ENCODE measurements at places on chromosomes 2 and 18.
A peak's percentile ranks its signal among the peaks of the same experiment; 100 is the strongest.

- DNase-seq, result no peak
Observed at GRCh38 chr2:127683757-127684156, 8.4 kb upstream of the LIMS2 start.

GRCh38 chr2:223576873-223577272, 25.3 kb downstream of the SCG2 start:
- no peak for DNase-seq

- DNase-seq, result no peak
Observed at GRCh38 chr2:32210767-32211408, 45.2 kb downstream of the SLC30A6 start.

DNA sequence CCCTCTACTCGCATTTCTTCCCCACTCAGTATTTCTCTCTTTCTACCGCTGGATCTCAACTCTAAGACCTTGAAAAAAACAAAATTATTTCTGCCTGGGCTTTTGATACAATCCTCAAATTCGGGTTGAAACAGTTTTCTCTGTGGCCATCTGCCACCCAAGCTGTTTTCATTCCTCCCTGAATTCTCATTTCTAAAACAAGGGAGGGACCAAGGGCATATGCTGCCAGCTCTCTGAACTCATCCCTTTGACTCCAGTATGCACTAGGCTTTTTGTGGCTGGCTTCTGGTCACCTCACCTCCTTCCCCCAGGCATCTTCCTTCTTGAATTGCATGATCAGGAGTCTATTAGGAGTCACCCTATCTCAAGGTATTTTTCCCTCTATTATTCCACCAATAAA, 49.5 kb downstream of the CCDC148 start:
- DNase-seq, result no peak

GRCh38 chr2:135457279-135457678, 73.7 kb downstream of the ZRANB3 start:
- no peak for DNase-seq

DNA sequence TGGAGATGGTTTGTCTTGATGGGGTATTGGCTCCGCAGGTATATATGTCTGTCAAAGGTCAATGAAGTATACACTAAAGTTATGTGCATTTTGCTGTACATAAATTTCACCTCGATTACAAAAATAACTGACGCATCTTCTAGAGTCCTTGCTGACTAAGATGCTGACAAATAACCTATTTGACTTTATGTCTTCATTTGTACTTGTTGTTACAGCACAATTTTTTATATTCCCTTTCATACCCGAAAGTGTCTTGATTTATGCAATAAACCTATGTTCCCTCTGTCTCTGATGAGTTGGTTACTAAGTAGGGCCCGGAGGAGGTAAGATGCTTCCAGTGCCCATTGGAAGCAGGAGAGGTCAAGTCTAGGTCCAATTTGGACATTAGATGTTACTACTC, 93.5 kb downstream of the COPS8 start:
- no peak for DNase-seq

GRCh38 chr2:164913640-164914350, 41.5 kb downstream of the SLC38A11 start:
- DNase-seq, result no peak

GRCh38 chr2:239532859-239533258, 132.0 kb upstream of the HDAC4 start:
- DNase-seq, result peak; percentile 42

DNA sequence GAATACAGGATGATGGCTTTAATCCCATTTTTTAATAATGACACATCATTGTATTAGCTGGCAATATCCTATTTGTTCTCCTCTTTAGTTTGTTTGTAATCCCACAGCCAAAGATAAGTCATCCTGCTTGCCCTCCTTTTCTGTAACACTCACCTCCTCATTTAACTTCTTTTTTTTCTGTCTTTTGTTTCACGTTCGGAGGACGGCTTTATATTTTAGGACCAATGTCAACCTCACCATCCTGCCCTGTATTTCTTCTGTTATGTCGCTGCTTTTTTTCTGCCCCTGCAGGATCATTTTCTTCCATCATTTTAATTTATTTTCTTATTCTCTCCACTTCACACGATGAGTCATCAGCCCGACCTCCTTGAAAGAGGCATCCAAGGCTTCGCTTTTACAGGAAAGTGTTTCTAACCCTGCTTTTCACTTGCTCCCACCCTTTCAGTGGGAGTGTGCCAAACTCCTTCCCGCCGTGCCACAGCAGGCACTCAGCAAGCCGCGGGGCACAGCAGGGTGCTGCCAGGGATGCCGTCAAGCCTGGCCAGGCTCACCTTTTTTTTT, 11.4 kb downstream of the RAB31 start:
- no peak for DNase-seq

DNA sequence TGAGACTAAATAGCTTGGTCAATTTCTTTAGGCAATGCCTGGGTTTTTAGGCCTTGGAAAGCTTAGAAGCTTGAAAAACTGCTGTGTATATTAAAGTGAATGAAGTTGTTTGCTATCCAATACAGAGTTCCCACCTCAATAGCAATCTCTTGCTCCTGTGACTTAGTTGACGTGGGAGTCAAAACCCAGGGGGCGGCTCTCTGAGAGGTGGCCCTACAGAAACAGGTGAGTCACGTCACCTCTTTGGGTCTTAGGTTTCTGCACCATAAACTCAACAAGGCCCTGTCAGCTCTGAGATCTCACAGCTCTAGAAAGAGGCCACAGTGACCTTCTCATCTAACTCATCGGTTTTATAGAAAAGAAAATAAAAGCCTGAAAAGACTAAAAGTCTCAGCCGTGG, 79.6 kb downstream of the ADD2 start:
- DNase-seq, result no peak

DNA sequence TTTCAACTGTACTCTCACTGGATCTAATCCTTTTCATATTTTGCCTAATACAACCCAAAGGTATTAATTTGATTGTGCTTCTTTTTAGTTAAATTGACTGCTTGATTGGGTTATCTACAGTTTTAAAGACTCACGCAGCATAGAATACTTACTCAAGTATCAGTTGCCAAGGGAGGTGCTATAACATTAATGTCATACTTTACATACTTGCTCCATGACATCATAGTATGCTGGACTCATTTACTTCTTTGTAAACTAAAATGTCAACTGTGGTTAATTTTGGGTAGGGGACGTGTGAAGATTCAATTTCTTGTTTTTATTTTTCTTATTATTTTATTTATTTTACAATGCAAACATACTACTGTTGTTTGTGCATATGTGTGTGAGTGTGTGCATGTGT, 716.2 kb upstream of the VRK2 start:
- no peak for DNase-seq

GRCh38 chr2:201500534-201500933, 49.0 kb downstream of the STRADB start:
- DNase-seq, result no peak

DNA sequence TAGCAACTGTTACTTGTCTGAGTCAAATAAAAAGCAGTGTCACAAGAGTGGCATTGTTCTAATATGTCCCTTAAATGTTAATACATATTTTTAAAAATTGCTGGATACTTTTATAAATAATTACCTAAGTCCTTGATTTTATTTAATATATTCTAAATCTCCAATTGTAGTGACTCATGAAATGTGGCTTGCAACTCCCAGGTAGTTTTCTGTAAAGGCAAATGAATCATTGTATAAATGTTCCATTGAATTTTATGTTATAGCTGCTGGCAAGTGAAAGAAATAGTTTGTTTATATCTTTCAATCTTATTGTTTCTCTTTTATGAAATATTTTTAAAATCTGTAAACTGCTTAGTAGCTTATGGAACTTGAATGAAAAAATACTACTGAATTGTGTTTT, 32.7 kb upstream of the C1GALT1C1L start:
- DNase-seq, result no peak

- no peak for DNase-seq
Observed at GRCh38 chr2:37916512-37917082, 8.5 kb upstream of the RMDN2 start.

- no peak for DNase-seq
Observed at GRCh38 chr2:158725441-158725891, 69.7 kb upstream of the DAPL1 start.

- DNase-seq, result no peak
Observed at GRCh38 chr2:36399050-36399449, 43.5 kb downstream of the CRIM1 start.

- DNase-seq, result no peak
Observed at GRCh38 chr2:128506534-128506933, 187.9 kb upstream of the HS6ST1 start.

DNA sequence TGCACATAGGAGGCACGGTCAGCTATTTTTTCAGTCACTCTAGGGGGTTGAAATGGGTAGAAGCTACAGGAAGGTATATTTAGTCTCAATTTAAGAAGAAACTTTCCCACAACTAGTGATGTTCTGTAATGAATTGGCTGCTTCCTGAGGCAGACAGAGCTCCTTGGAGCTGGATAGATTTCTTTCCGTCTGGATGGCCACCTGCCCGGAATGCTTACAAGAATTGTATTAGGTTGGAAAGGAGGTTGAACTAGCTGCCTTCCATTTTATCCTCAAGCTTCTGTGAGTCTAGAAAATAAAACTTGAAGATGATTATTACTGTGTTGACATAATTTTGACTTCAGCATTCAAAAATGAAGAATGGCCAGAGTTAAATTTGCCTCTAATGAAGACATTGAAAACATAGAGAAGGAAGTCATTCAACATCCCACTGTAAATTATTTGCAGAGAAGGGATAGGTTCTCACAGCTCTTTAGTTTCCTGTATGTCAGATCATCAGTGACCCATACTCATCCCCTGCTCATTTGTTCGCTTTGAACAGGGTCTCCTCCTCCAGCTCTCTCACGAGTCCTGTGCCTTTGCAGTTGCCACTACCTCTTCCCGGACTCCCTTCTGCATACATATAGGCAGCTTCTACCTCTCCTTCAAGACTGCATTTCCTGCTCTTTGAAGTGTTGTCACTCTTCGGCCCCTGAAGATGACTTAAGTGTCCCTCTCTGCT, 88.8 kb downstream of the CRIM1 start:
- no peak for DNase-seq

DNA sequence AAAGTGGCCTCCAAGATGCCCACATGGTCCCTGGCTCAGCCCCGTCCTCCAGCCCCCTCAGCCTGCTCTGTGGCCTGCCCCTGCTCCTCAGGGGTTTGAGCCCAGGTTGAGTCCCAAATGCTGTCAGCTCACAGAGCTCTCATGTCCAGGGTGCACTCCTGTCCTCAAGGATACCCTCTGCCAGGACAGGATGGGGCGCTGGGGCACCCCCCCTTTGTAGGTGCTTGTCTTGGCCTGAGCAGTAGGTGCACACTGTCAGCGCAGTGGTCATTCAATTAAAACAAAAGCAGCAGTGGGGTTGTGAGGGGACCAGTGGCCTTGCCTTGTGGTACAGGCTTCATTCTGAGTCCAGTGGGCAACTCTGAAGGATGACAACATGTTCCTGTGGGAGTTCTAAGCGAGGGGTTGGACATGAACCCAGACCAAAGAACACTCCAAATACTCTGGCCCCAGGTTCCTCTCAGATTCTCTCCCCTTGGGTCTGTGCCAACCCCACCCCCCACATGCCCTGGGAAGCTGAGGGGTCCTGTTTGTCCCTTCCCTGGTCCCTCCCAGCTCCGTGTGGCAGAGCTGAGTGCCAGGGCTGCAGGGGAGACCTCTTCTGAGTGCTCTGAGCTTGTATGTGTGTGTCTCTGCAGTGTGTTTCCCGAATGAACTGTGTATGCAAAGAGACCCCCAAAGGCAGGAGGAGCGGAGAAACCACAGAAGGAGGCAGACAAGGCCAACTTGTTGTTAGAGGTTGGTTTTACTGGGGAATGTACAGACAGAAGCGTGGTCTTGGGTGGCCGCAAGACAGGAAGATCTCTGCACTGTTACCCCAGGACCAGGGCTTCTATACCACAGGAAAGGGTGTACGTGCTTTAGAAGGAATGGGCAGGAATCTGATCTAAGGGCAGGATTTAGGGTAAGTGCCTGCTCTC, 155.6 kb upstream of the HS6ST1 start:
- DNase-seq, result no peak

DNA sequence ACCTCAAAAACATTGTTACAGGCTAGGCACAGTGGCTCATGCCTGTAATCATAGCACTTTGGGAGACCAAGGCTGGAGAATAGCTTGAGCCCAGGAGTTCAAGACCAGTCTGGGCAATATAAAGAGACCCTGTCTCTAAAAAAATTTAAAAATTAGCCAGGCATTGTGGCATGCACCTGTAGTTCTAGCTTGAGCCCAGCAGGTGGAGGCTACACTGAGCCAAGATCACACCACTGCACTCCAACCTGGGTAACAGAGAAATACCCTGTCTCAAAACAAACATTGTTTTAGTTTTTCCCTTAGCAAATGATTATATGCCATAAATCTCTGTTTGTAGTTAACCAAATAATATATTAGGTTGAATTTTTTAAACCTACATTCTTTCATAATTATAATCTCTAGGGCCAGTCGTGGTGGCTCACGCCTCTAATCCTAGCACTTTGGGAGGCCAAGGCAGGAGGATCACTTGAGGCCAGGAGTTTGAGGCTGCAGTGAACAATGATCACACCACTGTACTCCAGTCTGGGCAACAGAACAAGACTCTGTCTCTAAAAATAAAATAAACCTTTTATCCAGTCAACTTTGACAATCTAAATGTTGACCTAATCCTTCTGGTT, 13.3 kb upstream of the CYP20A1 start:
- DNase-seq, result peak; percentile 52

DNA sequence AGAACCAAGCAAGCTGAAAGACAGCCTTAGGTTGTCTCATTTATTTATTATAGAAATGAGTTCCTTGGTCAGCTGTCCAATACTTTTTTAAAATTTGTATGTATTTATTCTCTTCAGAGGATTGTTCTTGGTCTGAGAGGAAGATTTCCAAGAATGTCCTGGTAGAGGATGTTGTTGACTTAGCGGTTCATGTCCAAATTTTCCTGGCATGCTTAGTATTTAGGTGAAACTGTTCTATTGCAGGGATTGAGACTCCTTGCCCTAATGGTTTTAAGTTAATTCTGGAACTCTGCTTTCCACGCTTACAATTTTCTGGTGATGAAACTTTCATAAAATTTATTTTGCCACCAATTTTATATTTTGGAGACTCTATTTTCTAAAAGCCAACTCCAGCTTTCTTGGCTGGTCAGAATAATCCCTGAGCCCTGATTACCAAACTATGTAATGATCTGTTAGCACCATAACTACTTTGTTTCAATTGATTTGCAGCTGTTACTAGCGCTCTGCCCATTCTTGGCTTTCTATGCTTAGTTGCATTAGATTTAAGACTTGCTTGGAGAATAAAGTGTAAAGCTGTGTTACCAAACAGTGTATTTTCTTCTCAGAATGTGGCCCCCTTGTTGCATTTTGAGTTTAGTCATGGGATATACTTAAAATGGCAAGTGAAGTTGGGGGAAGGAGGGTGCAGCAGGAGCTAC, 1868.8 kb upstream of the CELF4 start:
- no peak for DNase-seq

DNA sequence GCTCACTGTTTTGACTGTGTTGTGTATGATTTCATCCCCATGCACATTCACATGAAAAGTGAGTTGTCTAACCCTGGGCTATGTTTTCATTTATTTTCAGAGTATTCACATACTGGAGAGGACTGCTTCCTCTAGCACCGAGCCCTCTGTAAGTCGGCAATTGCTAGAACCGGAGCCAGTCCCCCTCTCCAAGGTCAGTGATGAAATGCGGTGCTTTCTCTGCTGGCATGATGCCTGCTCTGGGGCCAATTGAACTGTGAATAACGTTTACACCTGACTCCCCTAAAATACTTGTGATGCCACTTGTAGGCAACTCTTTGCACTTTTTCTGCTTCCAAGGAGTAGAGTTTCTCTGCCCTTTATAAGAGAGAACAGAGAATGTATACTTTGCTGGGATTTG, 126.9 kb downstream of the PRKRA start:
- DNase-seq, result no peak

Data from CD8-positive, alpha-beta memory T cell (primary cell).